IMR-90 (cell line): ENCODE measurements at places on chromosomes 4 and X. TPM values are rescaled to one million over a fixed set of nuclear protein-coding genes. Genes with fewer than 3 reads are reported as not detected.

CCDC160 gene
- total RNA-seq = 0.28 TPM in 1 of 2 replicates, not detected in the other

NOX1 gene
- not detected in 2 replicates for total RNA-seq

TLR10 gene
- total RNA-seq = not detected in 2 replicates

MAGEA12 gene
- not detected in 2 replicates for total RNA-seq

LONRF3 gene
- not detected in 2 replicates for total RNA-seq

EOLA2 gene
- 22.5 and 23.7 TPM in 2 replicates for total RNA-seq

PRR32 gene
- total RNA-seq = not detected in 2 replicates

RNF128 gene
- total RNA-seq = 4.8 and 6.4 TPM in 2 replicates

OTUD5 gene
- total RNA-seq = 30.6 and 31.7 TPM in 2 replicates

DCAF16 gene
- 23.6 and 31.5 TPM in 2 replicates for total RNA-seq

GPRASP1 gene
- total RNA-seq = 1.3 and 1.7 TPM in 2 replicates

DNA sequence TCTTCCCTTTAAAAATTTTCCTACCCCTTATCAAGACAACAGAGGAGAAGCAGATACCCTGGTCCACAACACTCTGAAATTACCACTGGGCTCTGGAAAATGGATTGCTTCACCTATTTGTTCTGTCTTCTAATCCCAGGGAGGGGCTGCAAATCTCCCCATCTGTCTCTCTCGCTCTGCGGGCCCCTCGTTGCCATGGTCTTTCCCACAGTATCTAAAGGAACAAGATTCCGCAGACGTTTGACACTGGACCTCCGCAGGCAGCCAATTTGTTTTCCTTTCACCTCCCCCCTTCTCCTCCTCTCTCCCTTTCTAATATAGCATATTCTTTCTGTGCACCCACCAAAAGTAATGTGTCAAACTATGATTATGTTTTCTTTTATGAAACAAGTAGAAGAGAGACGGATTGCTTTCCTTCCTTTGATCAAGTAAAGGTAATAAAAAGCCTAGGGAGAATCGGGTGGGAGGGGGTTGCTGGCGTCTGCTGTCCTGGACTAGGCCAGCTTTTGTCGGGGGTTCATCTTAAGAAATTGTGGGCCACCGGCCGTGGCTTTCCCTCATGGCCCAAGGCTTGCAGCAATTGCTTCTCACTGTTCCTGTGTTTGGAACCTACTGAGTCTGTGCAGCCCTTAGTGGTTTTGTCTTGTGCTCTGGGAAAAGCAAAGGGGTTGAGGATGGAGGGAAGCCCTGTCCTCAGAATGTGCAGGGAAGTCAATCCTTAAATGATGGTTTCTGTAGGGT lies 81.0 kb downstream of the MGST2 start:
- no peak for DNase-seq

DNA sequence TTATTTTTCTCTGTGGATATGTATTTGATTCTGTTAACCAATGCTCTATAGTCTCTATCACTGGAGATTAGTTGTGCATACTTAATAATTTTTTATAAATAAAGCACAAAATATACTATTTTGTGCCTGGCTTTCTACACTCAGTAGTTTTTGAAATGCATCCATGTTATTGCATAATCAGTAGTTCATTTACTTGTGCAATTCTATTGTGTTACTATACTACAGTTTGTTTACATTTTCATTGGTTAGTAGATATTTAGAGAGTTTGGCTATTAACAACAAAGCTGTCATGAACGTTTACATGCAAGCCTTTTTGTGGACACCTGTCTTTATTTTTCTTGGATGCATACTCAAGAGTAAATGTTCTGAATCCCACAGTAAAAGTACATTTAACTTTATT lies 265.0 kb upstream of the FAT4 start:
- DNase-seq = peak; percentile 58

DNA sequence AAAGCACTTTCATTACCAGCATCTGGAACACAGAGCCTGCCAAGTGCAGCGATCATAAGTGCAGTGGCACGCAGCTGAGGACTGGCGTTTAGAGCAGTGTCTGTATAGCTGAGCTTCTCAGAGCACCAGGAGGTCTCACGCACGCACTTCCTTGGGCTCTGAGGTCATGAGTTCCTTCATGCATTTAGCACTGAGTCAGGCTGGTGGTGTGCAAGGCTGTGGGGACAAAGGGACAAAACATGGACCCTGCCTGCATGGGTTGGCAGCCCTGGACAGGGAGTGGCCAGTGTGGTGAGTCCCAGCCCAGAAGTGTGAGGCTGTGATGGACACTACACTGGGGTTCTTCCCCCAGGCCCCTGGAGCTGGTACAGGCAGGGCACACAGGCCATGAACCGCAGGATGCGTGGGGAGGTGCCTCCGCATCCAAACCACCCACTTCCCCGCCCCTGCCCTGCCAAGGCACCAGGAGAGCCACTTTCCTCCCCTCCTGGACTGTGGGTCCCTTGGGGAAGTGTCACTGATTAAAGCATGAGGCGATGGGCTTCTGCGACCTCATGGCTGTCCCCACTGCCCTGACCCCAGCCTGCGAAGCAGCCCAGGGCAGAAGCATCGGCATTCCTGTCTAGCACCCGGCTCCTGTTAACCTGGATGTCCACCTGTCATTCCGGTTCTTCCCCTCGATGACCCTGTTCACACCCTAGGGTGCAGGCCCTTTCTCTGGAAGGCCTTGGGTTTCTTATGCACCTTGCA lies 37.2 kb upstream of the GPR78 start:
- no peak for DNase-seq

GRCh38 chr4:95304898-95305297 lies 243.9 kb downstream of the UNC5C start:
- DNase-seq = peak; percentile 7

DNA sequence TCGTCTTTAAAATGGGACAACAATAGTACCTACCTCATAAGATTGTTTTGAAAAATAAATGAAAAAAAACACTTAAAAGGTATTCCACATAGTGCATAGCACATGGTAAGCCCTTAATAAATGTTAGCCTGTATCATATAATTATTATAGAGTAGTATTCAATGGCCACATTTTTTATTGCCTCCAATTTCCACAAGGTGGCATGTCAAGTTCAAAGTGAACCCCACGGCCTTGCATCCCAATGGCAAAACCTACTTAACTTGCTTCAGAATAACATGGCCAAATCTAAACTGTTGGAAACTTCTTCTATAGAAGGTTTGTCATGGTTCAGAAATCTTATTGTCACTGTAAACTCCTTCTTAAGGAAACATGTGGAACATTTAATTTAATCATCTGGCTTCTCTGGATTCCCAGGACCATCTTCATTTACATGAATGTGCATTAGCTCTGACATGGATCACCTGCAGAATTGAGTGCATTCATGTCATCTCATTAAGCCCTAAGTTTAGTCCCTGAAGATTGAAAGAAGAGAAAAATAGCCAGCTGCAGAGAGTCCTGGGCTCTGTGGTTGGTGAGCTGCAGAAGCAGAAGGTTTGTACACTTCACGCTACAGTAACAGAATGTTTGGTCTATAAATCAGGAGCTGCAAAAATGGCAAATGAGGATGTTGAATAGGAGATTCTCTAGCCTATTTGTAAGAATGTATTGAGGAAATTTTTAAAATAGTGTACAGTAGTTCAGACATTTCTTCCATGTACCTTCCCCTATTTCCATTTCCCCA lies 61.0 kb downstream of the ANXA3 start:
- peak; percentile 61 for DNase-seq

GRCh38 chr4:46986922-46987638 lies 6.3 kb downstream of the GABRA4 start:
- DNase-seq = no peak

DNA sequence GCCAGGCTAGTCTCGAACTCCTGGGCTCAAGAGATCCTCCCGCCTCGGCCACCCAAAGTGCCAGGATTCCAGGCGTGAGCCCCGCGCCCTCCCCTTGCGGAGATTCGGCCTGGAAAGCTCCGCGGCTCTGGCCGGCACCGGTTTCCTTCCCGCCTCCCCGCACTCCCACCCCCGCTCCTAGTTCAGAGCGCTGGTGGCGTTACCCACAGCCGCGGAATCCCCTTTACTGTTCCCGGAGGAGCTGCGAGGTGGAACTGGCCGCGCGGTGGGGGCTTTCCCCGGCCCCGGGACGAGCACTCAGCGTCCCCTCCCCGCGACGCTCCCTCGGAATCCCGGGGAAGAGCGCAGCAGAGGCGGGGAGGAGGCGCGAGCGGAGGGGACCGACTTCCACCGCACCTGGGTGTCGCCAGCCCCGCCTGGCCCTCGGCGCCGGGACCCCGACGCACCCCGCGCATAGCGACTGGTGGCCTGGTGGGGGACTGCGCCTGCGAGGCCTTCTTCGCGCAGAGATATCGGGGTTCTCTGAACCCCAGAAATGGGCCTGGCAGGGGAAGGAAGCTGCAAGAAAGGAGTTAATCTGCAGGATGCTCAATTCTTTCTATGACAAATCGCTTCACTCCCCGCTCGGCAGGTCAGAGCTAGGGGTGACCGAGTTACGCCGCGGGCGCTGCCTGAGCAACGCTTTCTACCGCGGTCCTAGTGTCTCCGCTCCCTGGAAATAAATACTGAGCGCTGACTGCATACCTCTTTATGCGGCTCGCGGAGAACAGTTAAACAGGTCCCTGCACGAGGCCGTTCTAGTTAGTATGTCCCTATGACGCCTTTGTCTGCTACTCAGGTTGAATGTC lies 14.6 kb upstream of the SLC25A4 start:
- no peak for DNase-seq

GRCh38 chrX:144275843-144276242 lies 392.0 kb downstream of the UBE2NL start:
- DNase-seq = no peak

- DNase-seq = peak; percentile 30
These were observed 51.9 kb downstream of the PHKA2 start for GRCh38 chrX:18931972-18932371.

DNA sequence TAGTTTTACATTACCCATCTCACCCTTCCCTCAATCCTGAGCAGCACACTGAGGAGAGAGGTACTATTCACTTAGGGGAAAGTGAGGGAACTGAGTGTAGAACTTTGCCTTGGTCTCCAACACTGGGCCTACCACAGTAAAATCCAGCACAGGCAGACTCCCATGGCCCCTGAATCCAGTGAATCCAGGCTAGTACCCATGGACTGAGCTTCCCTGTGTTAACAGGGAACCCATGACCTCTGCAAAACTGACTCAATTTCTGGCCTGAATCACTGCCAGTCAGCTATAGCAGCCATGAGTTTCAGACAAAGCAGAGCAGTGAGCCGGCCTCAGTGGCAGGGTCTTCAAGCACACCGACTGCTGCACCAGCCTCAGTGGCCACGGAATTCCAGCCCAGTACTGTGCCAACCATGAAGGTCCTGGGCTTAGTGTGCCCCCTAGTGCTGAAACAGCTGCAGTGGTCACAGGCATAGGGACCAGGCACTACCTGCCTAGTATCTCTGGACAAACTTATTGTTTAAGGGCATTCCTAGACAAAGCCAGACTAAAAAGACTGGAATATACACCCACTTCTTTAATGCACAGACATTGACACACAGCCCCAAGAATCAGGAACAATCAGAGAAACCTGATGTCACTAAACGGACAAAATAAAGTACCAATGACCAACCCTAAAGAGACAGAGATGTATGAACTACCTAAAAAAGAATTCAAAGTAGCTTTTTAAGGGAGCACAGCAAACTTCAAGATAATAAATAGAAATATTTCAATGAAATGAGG lies 127.4 kb upstream of the RPL34 start:
- DNase-seq = peak; percentile 11

GRCh38 chr4:24103434-24104157 lies 213.7 kb upstream of the PPARGC1A start:
- DNase-seq = peak; percentile 58

- DNase-seq = no peak
These were observed 327.8 kb downstream of the GALNTL6 start for GRCh38 chr4:172141025-172141424.

- no peak for DNase-seq
These were observed 2.1 kb upstream of the FAM9A start for GRCh38 chrX:8803326-8803725.

DNA sequence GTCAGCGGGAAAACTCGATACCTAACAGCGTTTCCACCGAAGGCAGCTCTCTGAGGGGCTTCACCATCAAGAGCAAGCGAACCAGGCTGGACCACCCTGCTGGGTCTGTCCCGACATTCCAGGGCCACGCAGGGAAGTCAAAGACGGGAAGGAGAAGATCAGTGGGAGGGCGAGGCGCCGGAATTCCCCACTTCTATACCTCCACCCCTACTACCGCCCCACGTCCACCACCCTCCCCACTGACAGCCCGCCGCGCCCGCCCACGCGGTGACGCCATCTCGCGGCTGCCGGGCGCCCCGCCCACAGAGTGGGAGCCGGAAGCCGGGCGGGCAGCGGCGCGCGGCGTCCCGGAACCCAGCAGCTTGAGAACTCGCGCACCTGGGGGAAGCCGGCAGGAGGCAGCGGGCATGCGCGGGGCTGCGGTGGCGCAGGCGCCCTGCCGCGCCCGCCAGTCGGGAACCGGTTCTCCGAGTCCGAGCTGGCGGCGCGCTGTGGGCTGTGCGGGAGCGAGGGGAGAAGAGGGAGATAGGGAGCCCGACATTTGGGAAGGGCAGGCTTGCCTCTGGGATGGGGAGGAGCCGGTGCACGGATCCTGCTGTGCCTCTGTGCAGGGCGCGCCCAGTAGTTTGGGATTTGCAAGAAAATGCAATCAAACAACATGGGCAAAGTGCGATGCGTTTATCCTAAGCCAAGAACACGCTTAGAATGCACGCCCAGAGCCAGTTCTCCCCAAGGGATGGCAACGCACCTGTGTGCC lies 3.2 kb upstream of the STIM2 start:
- DNase-seq = peak; percentile 84

GRCh38 chr4:40704073-40704472 lies 45.7 kb upstream of the NSUN7 start:
- no peak for DNase-seq

GRCh38 chr4:8710946-8711345 lies 118.4 kb downstream of the CPZ start:
- no peak for DNase-seq

DNA sequence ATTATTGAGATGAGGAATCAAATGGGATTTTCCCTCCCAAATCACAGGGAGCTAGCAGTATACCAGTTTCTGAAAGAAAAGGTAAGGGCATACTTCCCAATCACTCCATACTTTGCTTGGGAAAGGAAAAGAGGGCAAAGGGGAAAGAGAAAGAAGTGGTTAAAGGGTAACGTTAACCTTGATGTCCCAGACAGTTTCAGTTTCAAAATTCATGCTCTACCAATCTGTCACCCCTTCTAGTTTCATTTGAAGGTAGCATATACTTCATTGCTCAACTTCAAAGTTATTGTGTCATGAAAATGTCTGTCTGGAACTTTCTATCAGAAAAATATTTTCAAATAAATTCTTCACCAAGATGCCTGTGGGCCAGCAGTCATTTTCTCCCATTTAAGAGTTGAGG lies 16.0 kb downstream of the TNMD start:
- DNase-seq = no peak

DNA sequence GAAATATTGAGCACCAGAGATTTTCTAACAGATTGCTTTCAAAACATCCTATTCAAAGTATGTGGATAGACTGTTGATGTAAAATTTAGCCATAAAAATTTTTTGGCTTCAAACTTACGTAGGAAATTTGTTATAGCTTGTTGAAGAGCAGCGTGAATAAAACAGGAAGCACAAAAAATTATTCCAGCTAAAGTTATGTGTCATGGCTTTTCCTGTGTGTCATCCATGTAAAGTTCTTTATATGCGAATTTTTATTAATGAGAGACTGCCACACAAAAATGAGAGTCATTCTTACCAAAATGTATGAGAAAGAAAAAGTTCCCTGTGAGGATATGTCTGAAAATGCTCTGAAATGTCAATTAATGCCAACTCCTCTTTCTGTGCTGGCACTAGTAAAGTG lies 19.5 kb downstream of the EPGN start:
- peak; percentile 29 for DNase-seq

- no peak for DNase-seq
These were observed 473.2 kb upstream of the TECRL start for GRCh38 chr4:64882311-64883086.
